ENCODE measurements at places on chromosomes 6 and 20.
A peak's percentile ranks its signal among the peaks of the same experiment; 100 is the strongest.

GRCh38 chr6:46113370-46113769, 16.4 kb upstream of the ENPP4 start:
- DNase-seq, result no peak

DNA sequence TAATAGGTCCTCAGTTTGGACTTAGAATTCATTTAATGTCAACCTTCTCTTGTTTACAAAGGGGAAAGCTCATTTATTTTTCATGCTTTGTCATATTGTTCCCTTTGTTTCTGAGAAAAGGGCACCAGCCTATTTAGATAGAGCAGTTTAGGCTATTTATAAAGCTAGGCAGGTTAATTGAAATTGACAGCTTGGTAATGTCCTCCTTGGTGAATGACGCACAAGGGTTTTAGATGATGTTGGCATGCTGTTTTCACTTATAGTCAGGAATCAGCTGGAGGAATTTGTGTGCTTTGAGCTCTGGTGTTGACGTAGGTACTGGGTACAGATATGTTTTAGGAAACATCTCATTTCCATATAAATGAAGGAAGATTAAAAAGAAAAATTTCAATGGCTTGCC, 45.2 kb downstream of the BCKDHB start:
- DNase-seq, result no peak

- no peak for DNase-seq
These were observed 19.6 kb upstream of the FNDC1 start for GRCh38 chr6:159149641-159150040.

DNA sequence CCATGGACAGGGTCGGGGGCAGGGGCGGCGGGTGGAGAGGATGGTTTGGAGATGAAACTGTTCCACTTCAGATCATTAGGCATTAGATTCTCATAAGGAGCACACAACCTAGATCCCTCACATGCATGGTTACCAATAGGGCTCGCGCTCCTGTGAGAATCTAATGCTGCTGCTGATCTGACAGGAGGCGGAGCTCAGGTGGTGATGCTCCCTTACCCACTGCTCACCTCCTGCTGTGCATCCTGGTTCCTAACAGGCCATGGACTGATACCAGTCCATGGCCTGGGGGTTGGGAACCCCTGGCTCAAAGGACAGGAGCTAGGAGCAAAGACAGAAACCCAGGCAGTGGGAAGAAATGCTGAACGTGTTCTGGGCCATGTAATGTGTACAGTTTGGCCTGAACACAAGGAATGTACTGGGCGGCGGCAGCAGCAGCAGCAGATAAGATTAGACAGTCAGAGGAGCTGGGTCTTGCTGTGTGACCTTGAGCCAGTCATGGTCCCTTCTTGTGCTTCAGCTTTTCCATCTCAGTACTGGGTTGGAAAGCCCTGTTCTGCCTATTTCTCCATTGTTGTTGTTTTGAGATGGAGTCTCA, 4.7 kb upstream of the SPAG4 start:
- no peak for DNase-seq

GRCh38 chr20:7748624-7749023, 191.6 kb downstream of the HAO1 start:
- no peak for DNase-seq

- no peak for DNase-seq
These were observed 81.3 kb downstream of the AFDN start for GRCh38 chr6:167907837-167908681.

GRCh38 chr6:75842191-75842590, 93.2 kb downstream of the MYO6 start:
- no peak for DNase-seq

DNA sequence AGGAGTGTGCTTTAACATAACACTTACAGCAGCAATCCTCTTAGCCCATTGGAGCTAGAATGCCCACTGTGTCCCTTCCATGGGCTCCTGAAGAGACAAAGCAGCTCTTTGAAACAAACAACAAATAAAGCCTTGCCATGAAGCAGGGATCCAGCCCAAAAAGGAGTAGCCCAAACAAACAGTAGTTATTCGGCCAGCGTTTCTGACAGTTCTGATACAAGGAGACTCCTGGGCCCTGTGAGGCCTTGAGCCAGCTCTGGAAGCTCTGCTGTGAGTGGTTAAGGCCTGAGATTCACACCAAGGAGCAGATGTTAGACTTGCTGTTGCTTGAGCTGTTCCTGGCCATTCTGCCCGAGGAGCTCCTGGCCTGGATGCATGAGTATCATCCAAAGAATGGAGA, 16.9 kb upstream of the ZSCAN16 start:
- DNase-seq, result no peak

DNA sequence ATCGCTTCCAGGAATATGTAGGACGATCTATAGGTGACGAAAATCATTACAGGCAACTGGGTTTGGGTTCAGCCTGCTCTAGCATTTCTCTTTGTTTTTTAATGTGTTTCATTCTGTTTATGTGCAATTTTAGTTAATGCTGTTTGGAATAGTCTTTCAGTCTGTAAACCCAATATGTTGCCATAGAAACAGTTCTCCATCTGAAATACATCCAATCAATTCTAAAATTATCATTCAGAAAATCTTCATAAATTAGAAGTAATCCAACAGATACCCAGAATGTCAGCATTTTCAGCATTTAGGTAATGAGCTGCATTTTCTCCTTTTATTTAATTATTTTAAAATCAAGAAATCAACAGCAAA, 34.8 kb upstream of the COL9A1 start:
- DNase-seq, result no peak

GRCh38 chr6:19331089-19331488, 506.1 kb upstream of the ID4 start:
- no peak for DNase-seq

- DNase-seq, result peak; percentile 29
These were observed 490 bp downstream of the JAG1 start for GRCh38 chr20:10673176-10673841.

- no peak for DNase-seq
These were observed 63.0 kb upstream of the NCOA3 start for GRCh38 chr20:47438464-47439381.

DNA sequence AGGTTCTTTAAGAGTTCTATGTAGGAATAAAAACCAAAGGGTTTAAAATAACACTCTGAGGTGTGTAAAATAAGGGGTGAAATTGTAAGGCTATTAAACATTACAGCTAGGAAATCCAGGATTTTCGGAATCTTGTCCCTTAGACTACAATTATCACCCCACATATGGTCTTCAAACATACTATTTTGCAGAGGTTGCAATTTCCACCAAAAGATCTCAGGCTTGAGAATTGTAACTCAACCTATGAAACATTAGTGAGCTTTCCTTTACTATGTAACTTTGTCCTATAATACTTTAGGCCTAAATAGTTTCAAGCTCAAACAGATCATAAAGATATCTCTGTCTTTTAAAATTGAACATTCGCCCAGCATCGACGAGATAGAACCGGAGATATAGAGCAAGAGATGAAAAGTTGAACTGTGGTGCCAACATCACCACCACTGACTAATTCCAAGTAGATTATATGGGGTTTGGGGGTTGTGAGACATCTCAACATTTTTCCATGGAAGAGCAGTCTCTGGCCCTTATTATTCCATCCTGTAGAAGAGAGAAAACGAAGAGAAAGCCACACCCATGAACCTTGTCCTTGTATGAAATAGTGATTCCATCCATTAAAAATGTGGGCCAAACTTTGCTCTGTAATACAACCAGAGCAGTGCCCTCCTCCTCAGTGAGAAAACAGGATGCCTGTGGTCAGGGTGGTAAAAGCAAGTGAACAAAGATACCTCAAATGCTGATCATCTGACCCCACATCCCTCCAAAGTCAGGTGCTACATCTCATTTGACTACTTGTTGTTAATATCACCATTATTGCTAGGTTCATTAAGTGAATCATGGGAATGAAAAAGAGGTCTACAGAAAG, 284.5 kb upstream of the GJE1 start:
- DNase-seq, result peak; percentile 2

DNA sequence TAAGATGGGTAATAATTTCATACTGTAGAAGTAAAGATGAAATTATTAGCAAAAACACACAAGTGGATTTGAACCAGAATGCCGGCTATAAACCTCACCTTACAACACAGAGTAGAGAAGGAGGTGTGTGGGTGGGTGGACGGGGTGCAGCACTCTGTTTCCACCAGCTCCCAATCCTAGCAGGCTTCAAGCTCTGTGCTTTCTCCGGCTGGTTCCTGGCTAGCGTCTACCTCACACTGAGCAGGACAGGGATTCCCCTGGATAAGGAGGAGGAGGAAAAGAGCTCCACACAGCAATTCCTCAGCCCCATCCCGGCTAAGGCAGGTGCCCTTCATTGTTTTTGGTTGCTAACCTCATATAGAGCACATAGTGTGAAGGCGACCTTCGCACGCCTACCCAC, 453.3 kb downstream of the C6orf118 start:
- DNase-seq, result no peak

- DNase-seq, result no peak
These were observed 24.2 kb downstream of the RNASET2 start for GRCh38 chr6:166932116-166932515.

GRCh38 chr6:100366419-100366818, 98.3 kb downstream of the SIM1 start:
- no peak for DNase-seq

- no peak for DNase-seq
These were observed 9.0 kb upstream of the ZC3H12D start for GRCh38 chr6:149493761-149494320.

DNA sequence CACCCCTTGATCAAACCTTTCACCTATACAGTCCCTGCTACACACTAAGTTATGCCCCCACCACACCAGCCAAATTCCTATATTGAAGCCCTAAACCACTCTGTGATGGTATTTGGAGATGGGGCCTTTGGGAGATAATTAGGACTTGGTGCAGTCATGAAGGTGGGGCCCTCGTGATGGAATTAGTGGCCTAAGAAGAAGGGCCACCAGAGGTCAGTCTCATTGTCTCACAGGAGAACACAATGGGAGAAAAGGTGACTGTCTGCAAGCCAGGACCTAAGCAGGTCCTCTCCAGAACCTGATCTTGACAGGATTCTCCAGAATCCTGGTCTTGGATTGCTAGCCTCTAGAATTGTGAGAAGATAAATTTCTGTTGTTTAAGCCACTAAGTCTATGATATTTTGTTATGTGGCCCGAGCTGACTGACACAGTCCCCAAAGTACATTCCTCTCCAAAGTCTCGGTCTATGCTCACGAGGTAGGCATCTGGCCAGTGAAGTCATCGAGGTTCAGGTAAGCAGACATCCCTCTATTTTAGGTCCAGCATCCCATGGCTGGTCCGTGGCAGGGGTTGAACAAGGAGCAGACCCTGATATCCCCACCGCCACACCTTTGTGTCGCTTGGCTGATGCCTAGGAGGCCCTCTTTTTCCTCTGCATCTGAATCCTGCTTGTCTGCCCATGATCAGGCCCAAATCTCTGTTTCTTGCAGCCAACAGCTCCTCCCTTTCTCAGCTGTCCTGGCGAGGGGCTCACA, 138.9 kb downstream of the NFATC2 start:
- no peak for DNase-seq

GRCh38 chr6:26020329-26021000, 57.9 kb downstream of the TRIM38 start:
- DNase-seq, result no peak

GRCh38 chr6:130467146-130468050, 101.6 kb downstream of the TMEM200A start:
- no peak for DNase-seq

DNA sequence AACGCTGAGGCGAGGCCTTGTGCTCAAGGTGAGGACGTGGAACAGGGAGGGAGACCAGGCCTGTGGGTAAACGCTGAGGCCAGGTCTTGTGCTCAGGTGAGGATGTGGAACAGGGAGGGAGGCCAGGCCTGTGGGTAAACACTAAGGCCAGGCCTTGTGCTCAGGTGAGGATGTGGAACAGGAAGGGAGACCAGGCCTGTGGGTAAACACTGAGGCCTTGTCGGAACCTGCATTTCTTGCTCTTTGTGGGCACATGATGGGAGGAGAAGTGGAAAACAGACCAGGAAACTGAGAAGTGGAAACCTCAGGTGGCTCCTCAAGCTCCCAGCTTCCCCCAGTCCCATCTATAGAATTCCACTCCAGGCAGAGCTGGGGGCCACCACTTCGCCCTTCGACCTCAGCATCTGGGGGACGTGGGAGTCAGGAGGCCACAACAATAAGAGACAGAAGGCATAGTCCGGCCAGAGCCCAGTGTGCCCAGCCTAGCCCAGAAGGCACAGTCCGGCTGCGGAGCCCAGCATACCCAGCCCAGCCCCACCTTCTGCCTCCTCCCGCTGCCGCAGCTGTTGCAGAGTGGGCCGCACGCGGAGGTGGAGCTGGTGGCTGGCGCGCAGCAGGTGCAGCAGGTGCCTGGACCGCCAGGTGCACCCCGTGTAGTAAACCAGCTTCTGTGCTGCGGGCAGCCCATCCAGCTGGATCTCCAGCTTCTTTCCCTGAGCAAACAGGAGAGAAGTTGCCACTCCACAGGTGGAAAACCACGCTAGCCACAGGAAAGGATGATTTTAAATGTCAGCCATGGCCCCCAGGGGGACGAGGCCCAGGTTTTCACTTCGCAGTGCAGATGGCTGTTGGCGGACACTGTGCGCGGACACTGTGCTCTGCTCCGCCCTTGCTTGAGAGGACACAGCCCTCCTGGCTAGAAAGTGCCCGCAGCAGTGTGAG, 17.5 kb downstream of the FRMD1 start:
- DNase-seq, result no peak

GRCh38 chr6:20575704-20576451, 41.6 kb downstream of the CDKAL1 start:
- no peak for DNase-seq
